ENCODE measurements at places on chromosomes 6 and 20.

GRCh38 chr6:142045380-142046278 is 87.1 kb upstream of the GJE1 start:
- DNase-seq: no peak

DNA sequence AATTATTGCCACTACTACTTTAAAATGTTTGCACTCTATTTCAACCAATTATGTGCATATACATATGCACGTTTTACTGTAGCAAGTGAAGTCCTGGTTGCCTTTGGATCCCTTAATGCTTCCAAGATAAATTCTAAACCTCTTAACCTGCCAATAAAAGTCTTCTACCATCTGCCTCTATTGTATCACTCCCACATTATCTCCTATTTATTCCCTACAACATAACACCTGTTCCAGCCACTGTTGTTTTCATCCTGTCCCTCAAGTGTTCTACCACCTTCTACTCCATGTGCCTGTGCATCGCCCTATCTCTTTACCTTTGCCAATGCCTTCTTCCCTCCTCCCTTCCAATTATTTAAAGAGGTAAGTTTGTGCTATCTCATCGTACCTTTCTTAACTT is 499.0 kb upstream of the RNF217 start:
- no peak for DNase-seq

GRCh38 chr6:74404366-74404765 is 708.4 kb downstream of the CD109 start:
- DNase-seq: no peak

DNA sequence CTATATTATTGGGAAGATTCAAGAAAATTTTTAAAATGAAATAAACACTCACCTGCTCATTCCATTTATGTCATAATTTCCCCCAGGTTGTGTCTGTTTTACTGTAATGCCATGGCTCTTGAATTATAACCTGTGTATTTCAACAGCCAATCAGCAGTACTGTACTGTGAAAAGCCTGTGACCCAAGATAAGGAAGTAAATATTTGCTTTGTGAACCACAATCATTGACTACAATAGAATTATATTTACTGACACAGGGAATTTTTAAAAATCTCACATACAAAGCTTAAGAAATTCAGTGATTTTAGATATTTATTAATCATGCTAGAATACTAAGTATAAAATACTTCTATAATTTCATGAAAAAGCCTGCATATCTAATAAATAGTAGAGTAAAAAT is 6.0 kb downstream of the RGS17 start:
- no peak for DNase-seq

DNA sequence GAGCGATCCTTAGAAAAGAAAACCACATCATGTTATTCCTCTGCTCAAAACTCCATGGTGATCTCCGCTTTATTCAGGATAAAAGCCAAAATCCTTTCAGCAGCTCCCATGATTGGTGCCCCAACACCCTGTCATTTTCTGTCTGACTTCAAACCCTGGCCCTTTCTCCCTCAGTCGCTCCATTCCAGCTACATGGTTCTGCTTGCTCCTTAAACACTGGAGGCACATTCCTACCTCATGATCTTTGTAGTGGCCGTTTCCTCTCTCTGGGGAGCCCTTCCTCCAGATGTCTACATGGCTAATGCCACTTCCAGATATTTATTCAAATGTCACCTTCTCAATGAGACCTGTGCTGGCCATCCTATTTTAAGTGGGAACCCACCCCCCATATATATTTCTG is 100.8 kb downstream of the CAP2 start:
- DNase-seq: no peak

GRCh38 chr6:85463621-85464259 is 13.9 kb downstream of the NT5E start:
- DNase-seq: no peak

GRCh38 chr6:6932968-6933367 is 174.8 kb upstream of the RREB1 start:
- DNase-seq: no peak

GRCh38 chr20:61980647-61981583 is 84.8 kb downstream of the TAF4 start:
- DNase-seq: no peak

GRCh38 chr20:44630297-44630696 is 21.2 kb downstream of the ADA start:
- no peak for DNase-seq

- DNase-seq: no peak
Observed at GRCh38 chr6:49892280-49892679, 25.9 kb upstream of the CRISP1 start.

- no peak for DNase-seq
Observed at GRCh38 chr6:11330413-11330760, 97.9 kb upstream of the NEDD9 start.

DNA sequence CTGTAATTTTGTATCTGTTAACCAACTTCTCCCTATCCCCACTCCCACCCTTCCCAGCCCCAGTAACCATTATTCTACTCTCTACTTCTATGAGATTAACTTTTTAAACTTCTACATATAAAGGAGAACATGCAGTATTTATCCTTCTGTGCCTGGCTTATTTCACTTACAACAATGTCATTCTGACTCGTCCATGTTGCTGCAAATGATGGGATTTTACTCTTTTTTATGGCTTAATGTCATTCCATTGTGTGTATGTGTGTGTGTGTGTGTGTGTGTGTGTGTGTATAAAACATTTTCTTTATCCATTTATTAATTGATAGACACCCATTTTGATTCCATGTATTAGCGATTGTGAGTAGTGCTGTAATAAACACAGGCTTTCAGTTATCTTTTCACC is 76.1 kb downstream of the COL19A1 start:
- no peak for DNase-seq

GRCh38 chr20:44479643-44480042 is 4.0 kb downstream of the TTPAL start:
- DNase-seq: no peak

DNA sequence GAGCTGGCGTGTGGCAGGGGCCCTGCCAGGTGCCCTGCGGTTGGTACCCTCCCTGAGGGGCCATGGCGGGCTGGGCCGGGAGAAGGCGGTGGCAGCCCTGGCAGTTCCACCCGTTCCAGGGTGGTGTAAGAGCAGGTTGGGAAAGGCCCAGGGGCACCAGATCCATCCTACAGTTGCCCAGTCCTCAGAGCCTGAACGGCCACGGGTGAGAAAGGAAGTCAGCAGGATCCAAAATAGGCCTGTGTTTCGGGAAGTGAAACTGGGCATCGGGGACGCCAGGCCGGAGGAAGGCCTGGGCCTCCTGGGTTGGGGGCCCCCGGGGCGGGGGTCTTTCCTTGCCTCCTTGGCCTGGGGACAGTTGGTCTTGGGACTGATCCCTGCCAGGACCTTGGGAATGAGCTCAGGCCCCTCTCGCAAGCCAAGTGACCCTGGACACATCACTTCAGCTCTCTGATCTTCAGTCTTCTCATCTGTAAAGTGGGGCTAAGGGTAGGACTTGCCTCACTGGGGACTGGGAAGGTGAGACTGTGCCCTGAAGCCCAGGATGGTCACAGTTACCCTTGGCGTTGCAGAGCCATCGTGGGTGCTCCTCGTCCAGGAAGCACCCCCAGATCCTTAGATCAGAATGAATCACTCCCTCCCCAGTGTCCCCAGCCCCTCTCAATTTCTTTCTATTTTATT is 18.1 kb upstream of the NOL4L start:
- no peak for DNase-seq

DNA sequence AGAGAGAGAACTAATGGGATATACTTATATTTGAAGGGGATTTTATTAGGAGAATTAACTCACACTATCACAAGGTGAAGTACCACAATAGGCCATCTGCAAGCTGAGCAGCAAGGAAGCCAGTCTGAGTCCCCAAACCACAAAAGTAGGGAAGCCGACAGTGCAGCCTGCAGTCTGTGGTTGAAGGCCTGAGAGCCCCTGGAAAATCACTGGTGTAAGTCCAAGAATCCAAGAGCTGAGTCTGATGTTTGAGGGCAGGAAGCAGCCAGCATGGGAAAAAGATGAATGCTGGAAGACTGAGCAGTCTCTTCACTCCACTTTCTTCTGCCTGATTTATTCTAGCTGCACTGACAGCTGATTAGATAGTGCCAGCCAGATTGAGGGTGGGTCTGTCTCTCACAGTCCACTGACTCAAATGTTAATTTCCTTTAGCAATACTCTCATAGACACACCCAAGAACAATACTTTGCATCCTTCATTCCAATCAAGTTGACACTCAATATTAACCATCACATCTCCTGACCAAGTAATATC is 823.9 kb downstream of the PHF3 start:
- no peak for DNase-seq

DNA sequence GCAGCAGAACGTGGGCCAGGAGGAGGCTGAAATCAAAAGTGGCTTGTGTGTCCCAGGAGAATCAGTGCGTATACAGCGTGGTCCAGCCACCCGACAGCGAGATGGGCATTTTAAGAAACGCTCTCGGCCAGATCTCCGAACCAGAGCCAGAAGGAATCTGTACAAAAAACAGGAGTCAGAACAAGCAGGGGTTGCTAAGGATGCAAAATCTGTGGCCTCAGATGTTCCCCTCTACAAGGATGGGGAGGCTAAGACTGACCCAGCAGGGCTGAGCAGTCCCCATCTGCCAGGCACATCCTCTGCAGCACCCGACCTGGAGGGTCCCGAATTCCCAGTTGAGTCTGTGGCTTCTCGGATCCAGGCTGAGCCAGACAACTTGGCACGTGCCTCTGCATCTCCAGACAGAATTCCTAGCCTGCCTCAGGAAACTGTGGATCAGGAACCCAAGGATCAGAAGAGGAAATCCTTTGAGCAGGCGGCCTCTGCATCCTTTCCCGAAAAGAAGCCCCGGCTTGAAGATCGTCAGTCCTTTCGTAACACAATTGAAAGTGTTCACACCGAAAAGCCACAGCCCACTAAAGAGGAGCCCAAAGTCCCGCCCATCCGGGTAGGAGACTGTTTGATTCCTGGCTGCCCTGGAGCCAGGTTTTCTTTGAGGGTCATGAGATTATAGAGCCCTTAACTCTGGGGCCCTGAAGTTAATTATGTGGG is 75.3 kb downstream of the ASXL1 start:
- no peak for DNase-seq

DNA sequence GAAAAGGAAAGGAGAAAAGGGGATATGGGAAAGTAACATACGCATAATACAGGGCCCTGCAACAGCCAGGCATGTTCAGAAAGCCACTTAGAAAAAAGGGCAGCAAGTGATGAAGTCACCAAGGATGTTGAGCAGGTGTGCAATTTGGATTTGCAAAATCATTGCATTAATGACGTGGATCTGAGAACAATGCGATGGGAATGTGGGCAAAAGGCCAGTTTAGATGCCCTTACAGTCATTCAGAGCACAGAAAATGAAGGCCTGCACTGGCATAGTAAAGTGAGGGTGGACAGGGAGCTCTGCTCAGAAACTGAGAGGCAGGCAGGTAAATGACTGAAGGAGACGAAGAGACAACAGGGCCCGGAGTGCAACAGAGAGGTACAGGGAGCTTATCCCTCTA is 123.7 kb upstream of the NHSL1 start:
- DNase-seq: no peak

DNA sequence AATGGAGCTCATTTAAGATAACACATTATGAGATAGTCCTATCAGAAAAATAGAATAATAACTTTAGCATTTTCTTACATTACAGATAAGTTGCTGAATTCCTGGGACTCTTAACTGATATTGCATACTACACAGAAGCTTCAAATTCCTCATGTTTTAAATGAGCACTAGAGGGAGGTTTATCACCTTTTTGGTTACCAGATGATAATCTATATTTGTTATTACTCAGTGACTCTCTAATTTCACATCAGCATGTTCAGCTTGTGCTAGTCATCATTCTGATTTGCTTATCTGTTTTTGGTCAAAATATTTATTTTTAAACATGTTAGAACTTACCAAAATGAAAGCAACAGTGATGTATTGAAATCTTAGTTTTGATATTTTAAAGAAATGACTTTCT is 20.5 kb upstream of the GJA10 start:
- no peak for DNase-seq

GRCh38 chr6:116210750-116211425 is 43.0 kb downstream of the TSPYL4 start:
- no peak for DNase-seq

- DNase-seq: peak; percentile 77
Observed at GRCh38 chr6:125154118-125154760, 666 bp downstream of the TPD52L1 start.

GRCh38 chr6:85419046-85419759 is 30.7 kb upstream of the NT5E start:
- no peak for DNase-seq

GRCh38 chr20:17958373-17959256 is 10.0 kb downstream of the SNX5 start:
- DNase-seq: no peak

DNA sequence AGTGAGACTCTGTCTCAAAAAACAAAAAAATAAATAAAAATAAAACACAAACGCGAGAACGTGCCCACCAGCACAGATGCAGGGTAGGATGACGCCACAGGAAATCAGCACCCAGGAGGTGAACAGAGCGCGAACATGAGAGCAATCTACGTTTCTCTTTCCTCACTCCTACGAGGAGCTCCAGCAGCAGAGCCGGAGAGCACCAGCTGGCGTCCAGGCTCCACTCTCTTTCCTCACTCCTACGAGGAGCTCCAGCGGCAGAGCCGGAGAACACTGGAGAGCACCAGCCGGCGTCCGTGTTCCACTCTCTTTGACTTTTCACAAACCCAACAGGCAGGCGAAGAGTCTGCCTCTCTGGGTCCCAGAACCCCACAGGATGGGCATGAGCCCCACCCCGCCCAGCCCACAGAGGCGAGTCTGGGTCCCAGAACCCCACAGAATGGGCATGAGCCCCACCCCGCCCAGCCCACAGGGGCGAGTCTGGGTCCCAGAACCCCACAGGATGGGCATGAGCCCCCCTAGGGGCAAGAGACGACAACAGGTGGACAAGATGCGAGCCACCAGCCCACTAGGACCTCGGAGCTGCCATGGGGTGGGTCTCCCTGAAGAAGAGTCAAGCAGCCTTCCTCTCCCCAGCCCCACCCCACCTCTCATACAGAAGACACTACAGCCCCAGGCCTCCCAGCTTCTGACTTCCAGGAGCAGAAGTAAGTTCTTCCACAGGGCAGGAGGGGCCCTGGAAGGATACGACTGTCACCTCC is 20.2 kb downstream of the ZBTB46 start:
- DNase-seq: no peak

- DNase-seq: no peak
Observed at GRCh38 chr20:21781446-21782075, 76.1 kb downstream of the PAX1 start.
